Pancreas (tissue), 10 donors: ENCODE measurements at places on chromosomes 16 and 17. TPM values are rescaled to one million over a fixed set of nuclear protein-coding genes. Genes with fewer than 3 reads are reported as not detected.

Gene PKD1
- total RNA-seq = 50.5 TPM

Gene SNAI3
- total RNA-seq = 0.67 TPM

Gene TEX19
- not detected for total RNA-seq

Gene CCL1
- total RNA-seq = not detected

Gene CTRB2
- total RNA-seq = 40,336 TPM

Gene GIT1
- 18.4 TPM for total RNA-seq

Gene SULT1A2
- 0.41 TPM for total RNA-seq

Gene SYCE1L
- total RNA-seq = 3.6 TPM

Gene TERB1
- not detected for total RNA-seq

GRCh38 chr17:81050645-81051625 lies 16.0 kb downstream of the BAIAP2 start:
- H3K4me3 ChIP-seq = no peak overlapping the region
- no peaks in the 10 kb centered on the region for H3K27me3 ChIP-seq
- H3K36me3 ChIP-seq = no peaks in the 10 kb centered on the region
- H3K27ac ChIP-seq = peak overlapping the region; percentile 65

DNA sequence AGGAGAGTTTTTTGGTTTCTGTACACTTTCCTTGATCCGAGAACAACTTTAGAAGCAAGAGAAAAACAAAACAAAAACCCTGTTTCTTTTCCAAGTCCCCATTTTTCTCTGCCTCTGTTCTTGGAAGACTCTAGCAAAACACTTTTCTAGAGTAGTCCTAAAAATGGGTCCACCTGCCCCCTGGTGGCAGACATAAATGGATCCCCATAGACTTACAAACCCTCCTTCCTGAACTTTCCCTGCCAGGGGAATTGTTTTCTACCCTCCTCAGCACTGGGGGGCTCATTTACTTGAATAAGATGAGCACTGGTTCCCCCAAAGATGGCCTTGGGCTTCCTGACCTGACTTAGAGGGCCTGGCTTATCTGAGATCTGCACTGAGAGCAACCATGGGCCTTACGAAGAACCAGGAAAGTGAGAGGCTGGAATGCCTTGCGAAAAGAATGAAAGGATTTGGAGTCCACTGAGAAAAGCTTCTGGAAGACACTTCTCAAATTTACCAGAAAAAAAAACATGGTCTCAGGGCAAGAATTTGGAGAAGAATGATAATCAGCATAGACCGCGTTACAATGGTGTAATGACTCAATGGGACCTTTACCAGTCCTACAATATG lies 48.0 kb upstream of the CDYL2 start:
- H3K4me3 ChIP-seq = no peak overlapping the region
- no peaks in the 10 kb centered on the region for H3K36me3 ChIP-seq
- no peak for DNase-seq
- H3K27ac ChIP-seq = no peak overlapping the region
- H3K4me1 ChIP-seq = no peaks in the 10 kb centered on the region

GRCh38 chr17:7836596-7837407 lies 2.8 kb downstream of the KDM6B start:
- H3K27me3 ChIP-seq = no peaks in the 10 kb centered on the region
- H3K4me3 ChIP-seq = peak overlapping the region; percentile 64
- peaks cover 10% of the 10 kb centered on the region for H3K4me1 ChIP-seq
- DNase-seq = peak; percentile 90
- H3K27ac ChIP-seq = peak overlapping the region; percentile 94

DNA sequence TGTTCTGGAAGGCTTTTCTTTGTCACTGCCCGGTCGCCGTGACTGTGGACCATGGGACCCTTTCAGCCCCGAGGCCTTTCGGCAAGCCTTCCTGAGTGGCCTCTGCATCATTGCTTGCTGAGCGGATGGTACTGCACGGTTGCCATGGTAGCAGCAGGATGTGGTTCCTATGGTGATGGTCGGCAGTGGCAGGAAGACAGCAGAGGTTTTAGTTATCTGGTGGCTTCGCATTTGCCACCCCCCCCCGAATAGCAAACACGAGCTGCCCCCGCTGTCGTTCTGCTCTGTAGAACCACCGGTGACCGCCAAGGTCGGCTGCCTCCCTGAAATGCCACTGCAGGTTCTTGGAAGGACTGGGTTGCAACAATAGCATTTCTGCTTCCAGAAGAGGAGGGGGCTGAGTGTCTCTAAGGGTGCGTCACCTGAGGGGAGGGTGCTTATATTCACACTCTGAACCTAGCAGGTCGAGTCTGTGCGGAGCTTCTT lies 76.6 kb downstream of the CMIP start:
- no peaks in the 10 kb centered on the region for H3K27me3 ChIP-seq
- no peaks in the 10 kb centered on the region for H3K36me3 ChIP-seq
- no peak for DNase-seq
- no peak overlapping the region for H3K27ac ChIP-seq
- H3K4me3 ChIP-seq = no peak overlapping the region
- no peaks in the 10 kb centered on the region for H3K4me1 ChIP-seq

- peak overlapping the region; percentile 70 for H3K27ac ChIP-seq
- H3K4me3 ChIP-seq = peak overlapping the region; percentile 82
- DNase-seq = no peak
- no peaks in the 10 kb centered on the region for H3K36me3 ChIP-seq
Observed at GRCh38 chr16:84505249-84506187, 1.1 kb upstream of the MEAK7 start.

GRCh38 chr17:76687298-76688164 lies 23.2 kb downstream of the MXRA7 start:
- no peak for DNase-seq
- H3K27me3 ChIP-seq = no peaks in the 10 kb centered on the region
- no peak overlapping the region for H3K4me3 ChIP-seq

- H3K4me1 ChIP-seq = no peaks in the 10 kb centered on the region
- no peak overlapping the region for H3K27ac ChIP-seq
- no peaks in the 10 kb centered on the region for H3K27me3 ChIP-seq
- H3K36me3 ChIP-seq = no peaks in the 10 kb centered on the region
Observed at GRCh38 chr17:43940630-43941029, 1.6 kb downstream of the PPY start.

DNA sequence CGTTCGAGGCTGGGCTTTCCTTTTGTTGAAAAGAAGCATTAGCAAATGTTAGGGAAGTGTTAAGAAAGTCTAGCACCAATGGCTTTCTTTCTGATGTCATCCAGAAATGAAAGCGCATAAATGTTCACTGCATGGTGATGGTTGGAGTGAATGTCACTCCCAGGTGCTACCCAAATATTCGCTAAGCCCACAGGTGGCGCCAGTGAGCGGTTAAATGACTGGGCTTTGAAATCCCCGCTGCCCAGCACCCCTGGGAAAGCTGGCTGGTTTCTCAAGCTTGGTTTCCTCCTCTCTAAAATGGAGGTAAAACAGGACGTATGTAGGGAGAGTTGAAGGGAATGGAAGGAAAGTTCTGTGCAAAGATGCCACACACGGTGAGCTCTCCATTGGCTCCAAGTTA lies 104.4 kb downstream of the IRX5 start:
- H3K4me1 ChIP-seq = no peaks in the 10 kb centered on the region
- DNase-seq = no peak
- no peak overlapping the region for H3K27ac ChIP-seq
- H3K36me3 ChIP-seq = no peaks in the 10 kb centered on the region

DNA sequence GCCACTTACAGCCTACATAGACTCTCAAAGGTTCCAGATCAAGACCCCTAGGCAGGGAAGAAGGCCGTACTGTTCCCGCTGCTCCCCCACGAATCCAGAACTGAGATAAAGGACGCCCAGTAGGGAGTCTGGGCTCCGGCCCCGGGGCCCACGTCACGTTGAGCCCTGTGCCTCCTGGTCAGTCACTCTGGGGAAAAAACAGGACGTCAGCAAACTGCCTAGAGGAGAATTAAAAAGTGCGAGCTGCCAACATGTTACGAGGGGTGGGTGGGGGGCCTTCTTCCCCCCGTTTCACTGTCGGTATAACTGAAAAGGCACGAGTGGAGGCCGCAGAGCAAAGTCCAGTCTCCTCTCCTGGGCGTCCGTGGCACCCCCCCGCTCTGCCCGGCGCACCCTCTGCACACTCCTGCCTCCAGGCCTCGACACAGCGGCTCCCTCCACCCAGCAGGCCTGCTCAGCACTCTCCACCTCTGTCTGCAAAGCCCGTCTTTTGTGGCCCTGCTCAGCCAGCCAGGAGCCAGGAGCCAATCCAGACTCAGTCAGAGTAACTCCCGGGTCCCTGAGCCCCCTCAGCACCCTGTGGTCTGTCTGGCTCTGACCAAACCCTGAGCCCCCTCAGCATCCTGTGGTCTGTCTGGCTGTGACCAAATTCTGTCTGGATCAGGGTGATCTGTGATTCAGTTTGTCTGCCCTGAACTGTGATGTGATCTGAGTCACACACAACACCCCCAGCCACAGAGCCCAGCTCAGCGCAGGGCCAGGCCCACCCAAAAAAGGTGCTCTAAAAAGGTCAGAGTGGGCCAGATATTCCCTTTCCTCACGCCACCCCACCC lies 6.2 kb downstream of the ITGAE start:
- H3K27ac ChIP-seq = no peak overlapping the region
- H3K4me3 ChIP-seq = no peak overlapping the region
- no peaks in the 10 kb centered on the region for H3K4me1 ChIP-seq
- H3K36me3 ChIP-seq = no peaks in the 10 kb centered on the region
- H3K27me3 ChIP-seq = no peaks in the 10 kb centered on the region

GRCh38 chr17:62807812-62808575 lies at the start of gene MARCHF10:
Gene MARCHF10 (minus strand): TSS chr17:62808314. CDS start chr17:62801735, 6,579 bp downstream.
- no peaks in the 10 kb centered on the region for H3K4me1 ChIP-seq
- peak within 1 kb of the TSS; percentile 45 for H3K4me3 ChIP-seq
- peak; percentile 60 for DNase-seq
- no peaks in the 10 kb centered on the region for H3K27me3 ChIP-seq

DNA sequence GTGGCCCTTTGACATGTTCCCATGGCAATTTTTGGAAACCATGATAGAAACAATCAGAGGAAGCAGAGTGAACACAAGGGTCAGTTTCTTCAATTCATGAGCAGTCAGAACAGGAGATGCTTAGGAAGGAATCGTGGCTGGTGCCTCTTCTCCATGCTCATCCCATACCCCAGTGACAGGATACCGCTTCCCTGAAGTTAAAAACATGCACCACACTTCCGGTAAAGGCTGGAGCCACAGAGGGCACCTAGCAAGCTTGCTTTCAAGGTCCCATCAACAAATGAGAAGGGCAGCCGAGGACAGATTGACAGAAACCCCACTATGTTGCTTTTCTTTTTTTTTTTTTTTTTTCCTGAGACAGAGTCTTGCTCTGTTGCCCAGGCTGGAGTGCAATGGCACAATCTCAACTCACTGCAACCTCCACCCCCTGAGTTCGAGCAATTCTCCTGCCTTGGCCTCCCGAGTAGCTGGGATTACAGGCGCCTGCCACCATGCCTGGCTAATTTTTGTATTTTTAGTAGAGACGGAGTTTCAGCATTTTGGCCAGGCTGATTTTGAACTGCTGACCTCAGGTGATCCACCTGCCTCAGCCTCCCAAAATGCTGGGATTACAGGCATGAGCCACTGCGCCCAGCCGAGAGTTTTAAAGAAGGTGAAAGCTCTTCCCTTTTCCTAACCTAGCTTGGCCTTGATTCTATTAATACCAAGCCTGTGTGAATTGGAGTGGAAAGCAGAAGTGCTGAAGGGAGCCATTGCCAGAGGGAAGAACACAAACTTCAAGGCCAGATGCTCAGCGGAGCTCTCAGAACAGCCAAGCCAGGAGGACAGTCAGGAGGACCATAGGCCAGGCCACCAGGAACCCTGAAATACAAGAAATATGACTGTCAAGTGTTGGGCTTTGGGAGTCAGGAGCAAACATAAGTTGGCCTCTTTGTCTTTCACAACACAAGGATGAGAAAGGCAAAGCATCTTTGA lies 16.6 kb downstream of the GP2 start:
- H3K27ac ChIP-seq = peak overlapping the region; percentile 20
- no peaks in the 10 kb centered on the region for H3K27me3 ChIP-seq
- no peaks in the 10 kb centered on the region for H3K4me1 ChIP-seq

GRCh38 chr17:72474243-72474642 lies 353.4 kb downstream of the SOX9 start:
- no peak overlapping the region for H3K4me3 ChIP-seq
- DNase-seq = no peak
- H3K4me1 ChIP-seq = peaks cover 38% of the 10 kb centered on the region
- no peaks in the 10 kb centered on the region for H3K36me3 ChIP-seq
- H3K27ac ChIP-seq = no peak overlapping the region

GRCh38 chr17:6915620-6916019 lies 80.2 kb upstream of the ALOX12 start:
- no peaks in the 10 kb centered on the region for H3K4me1 ChIP-seq
- H3K4me3 ChIP-seq = no peak overlapping the region
- DNase-seq = no peak
- no peaks in the 10 kb centered on the region for H3K27me3 ChIP-seq

DNA sequence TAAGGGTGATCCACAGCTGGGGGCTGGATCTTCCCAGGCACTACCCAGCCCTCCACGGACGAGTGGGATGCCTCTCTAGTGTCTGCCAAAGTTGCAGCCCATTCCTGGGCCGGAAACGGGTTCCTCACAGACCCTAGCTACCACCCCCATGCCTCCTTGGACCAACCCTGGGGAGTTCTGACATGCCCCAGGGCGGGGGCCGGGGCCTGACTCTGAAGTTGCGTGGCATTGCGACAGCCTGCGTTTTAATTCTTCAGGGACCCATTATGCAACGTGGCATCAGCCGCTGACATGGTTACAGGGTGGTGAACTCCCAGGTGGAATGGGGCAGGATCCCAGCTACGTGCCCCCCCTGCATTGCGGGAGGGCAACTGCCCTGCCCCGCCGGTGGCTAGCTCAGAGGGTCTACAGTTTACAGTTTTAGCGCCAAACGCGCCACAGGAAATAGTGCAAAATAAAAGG lies 2.7 kb downstream of the CBX4 start:
- DNase-seq = peak; percentile 67
- peaks cover 46% of the 10 kb centered on the region for H3K4me1 ChIP-seq
- peaks cover 7% of the 10 kb centered on the region for H3K36me3 ChIP-seq

GRCh38 chr17:40557531-40558299 lies 7.6 kb downstream of the CCR7 start:
- no peak overlapping the region for H3K27ac ChIP-seq
- H3K36me3 ChIP-seq = no peaks in the 10 kb centered on the region
- DNase-seq = no peak

GRCh38 chr17:41010441-41010840 lies 1.5 kb upstream of the KRTAP3-1 start:
- no peaks in the 10 kb centered on the region for H3K4me1 ChIP-seq
- H3K4me3 ChIP-seq = no peak overlapping the region
- no peaks in the 10 kb centered on the region for H3K36me3 ChIP-seq

DNA sequence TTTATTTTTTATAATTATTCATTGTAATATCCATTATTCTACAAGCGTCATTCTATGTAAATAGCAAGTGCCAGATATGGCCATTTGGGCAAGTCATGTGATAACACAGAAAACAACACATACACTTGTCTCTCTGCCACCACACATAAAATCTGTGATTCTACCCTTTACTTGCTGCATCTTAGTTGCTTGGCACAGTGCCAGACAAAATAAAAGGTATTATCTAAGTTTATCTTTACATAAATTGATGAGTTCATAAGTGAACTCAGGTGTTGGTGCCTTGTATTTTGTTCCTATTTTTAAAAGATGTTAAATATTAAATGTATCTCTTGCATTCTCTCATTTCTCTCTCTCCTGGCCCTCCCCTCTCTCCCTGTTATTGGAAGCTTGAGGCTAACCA lies 1458.7 kb downstream of the CDH11 start:
- no peaks in the 10 kb centered on the region for H3K4me1 ChIP-seq
- H3K4me3 ChIP-seq = no peak overlapping the region
- H3K36me3 ChIP-seq = no peaks in the 10 kb centered on the region
- DNase-seq = no peak
- H3K27ac ChIP-seq = no peak overlapping the region
